ENCODE measurements at places on chromosomes 2 and 18.

DNA sequence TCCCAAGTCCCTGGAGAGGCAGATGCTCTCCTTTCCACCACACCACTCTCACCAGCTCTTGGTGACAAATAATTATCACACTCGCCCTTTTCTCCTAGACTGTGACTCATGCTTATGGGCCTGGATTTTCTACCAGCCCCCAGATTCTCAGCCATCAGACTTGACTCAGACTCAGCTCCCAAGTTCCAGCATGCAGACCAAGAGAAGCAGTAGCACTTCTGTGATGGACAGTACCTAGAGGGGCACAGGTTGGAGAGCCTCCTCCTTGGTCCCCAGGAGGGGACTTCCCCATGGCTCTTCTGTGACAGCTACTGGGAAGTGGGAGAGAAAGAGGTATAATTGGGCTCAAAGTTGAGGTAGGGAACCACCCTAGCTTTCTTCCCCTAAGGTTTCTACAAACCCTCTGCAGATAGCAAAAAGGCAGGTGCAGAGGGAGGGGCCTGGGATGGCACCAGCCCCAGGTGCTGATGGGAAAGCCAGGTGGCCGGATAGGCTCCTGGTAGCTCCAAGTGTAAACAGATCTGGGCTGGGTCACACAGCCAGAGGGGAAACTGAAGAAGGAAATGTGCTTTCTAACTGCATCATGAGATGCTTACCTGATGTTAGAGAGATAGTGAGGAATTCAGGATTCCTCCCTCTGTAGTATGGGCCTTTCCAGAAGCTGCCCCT is 4.1 kb downstream of the TCF23 start:
- peak; percentile 73 for DNase-seq

DNA sequence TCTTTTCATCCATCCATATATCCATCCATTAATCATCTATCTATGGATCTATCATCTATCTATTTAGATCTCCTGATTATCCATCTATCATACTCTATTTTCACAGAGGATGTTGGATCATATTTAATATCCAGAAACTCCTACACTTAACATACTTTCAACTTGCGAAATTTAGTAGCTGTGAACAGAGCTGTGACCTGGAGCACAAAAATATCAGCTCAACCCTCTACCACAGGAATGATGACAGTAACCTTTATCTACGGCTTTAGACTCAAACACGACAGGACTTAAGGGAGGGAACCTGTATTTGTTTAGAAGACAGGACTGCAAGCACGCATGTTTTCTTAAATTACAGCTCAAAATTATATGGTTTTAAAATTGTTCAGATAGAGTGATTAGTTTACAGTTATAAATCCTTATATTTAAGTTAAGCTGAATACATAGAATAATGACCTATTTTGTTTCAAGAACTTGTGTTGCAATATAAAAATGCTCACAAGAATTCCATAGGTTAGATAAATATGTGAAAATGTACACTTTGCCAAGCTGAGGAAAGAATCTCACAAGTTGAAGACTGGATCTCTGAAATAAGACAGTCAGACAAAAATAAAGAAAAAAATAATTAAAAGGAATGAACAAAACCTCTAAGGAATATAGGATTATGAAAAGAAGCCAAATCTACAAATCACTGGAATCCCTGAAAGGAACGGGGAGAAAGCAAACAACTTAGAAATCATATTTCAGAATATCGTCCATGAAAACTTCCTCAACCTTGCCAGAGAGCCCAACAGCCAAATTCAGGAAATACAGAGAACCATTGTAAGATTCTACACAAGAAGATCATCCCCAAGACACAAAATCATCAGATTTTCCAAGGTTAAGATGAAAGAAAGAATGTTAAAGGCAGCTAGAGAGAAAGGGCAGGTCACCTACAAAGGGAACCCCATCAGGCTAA is 142.0 kb downstream of the COL6A3 start:
- DNase-seq = no peak

DNA sequence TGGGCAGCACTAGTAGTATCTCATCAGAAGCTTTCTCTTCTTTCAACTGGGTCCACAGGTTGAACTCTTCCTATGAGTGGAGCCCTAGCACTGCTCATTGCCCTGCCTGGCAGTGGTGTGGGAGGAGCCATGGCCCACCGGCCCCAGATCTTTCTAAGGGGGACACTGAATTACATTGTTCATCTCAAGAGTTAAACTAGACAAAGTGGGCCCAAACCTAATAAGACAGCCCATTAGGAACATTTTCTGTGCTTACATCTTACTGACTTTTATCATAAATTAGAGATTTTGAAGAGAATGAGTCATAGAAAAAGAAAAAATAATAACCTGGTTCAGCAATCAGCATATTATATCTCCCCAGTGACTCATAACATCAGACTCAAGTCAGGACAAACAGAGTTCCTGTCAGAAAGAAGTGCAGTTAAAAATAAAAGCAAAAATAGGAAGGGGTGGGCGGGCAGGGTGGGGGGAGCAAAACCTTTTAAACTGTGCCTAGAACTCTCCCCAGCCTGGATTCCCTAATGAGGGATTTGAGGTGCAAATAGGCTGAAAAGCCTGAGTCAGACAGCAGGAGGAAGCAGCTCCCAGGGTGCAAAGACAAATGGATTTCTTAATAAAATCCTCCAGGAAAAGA is 161.6 kb upstream of the TRIB2 start:
- DNase-seq = no peak

GRCh38 chr2:109080757-109081156 is 48.2 kb upstream of the SH3RF3 start:
- no peak for DNase-seq

DNA sequence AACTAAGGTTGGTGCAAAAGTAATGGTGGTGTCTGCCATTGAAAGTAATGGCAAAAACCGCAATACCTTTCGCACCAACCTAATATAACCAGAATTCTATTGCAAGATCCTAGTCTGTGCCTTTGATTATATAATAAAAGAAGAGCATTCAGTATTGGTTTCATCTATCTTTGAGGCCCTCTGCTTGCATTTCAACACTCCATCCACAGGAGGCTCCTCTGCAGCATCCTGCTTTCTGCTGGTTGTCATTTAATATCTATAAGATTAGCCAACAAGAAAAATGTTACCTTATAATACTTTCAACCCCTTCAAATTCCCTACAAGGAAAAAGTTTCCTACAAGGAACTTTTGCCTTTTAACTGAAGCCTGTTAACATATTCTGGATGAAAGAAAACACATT is 139.2 kb downstream of the CDCA7 start:
- DNase-seq = no peak

DNA sequence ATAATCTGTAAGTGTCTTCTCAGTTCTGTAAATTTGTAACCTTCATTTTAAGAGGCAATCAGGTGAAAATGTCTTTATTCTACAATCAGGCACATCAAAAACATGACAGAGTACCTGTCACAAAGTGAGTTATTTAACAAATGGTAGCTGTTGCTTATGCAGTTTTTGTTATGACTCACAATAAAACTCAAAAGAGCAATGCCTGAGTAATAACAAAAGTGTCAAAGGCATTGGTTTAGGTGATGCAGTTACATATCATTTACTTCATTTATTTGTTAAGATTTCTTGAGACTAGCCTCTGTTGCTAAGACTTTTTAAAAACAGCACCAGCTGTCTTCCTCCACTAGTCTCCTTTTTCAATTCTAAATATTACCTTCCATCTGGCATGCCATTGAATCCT is 177.8 kb downstream of the KIAA1328 start:
- no peak for DNase-seq

DNA sequence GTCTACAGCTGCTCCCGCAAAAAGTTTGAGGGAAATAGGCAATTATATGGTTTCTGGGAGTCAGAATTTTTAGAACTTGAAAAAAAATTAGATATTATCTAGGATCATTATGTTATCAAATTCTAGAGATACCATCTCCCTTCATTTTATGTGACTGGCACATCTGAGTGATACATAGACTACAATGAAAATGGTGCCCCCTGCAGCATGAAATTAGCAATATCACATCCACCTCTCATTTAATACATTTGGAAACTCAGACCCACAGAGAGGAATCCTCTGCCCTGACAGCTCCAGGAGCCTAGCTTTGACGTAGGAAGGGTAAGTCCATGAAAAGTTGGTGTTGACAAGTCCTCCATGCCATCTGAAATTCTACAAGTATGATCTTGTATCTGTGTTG is 381.6 kb downstream of the SUCLG1 start:
- DNase-seq = peak; percentile 35

- no peak for DNase-seq
Measured at GRCh38 chr2:29119211-29119610, 4.0 kb downstream of the CLIP4 start.

GRCh38 chr2:178723786-178724346 is 83.4 kb downstream of the TTN start:
- no peak for DNase-seq

DNA sequence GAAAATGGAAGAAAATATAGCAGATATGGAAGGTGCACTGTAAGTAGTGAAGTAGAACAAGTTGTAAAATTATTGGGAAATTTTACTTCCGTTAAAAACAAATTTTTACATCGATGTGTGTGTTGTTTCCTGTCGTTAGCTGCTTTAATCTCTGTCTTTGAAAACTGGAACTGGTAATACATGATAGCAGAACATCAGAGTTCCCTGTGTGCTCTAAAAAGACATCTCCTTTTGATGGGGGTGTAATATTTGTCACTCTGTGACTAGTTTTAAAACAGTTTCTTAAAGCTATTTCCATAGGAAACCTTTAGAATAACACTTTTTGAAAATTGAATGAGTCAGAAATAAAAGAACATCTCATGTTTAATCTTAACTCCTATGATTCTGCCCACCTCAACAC is 43.5 kb downstream of the COX7A2L start:
- DNase-seq = no peak

GRCh38 chr2:138722316-138722715 is 57.9 kb downstream of the NXPH2 start:
- DNase-seq = no peak

DNA sequence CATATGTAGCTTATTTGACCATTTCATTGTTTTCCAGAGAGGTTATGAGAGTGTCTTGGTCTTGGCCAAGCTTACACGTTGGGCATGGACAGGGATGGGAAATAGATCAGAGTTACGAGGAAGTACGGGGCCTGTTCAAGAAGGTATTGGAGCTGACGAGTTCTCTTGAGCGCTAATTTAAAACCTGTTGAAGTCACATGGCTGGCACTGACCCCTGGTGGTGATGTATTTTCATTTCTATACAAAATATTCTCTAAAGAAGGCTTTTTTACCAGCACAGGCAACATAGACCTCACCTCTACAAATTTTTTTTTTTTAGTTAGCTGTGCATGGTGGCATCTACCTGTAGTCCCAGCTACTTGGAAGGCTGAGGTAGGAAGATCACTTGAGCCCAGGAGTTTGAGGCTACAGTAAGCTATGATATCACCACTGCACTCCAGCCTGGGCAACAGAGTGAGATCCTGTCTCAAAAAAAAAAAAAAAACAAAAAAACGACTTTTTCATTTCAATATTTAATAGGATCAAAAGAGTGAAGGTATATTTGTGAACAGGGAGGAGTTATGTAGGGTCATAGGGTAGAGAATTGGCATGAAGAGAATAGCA is 19.6 kb downstream of the UGP2 start:
- DNase-seq = peak; percentile 37

GRCh38 chr2:160210599-160211138 is 10.6 kb upstream of the ITGB6 start:
- DNase-seq = peak; percentile 42

- DNase-seq = peak; percentile 34
Measured at GRCh38 chr2:176174382-176174823, 14.1 kb upstream of the HOXD1 start.

DNA sequence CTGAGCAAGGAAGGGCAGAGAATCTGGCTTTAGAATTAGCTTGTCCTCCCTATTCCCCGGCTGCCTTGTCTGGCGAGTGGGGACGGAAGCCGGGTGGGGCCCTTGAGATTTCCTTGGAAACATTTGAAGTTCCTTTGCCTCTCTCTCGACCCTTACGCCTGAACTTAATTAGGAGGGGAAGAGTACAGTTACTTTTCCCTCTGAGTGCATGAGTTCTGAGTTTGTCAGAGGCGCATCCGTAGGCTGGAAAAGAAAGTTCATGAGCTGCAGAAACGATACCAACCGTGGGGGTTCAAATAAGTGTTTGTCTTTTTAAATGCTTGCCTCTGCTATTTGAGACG is 468 bp downstream of the PIKFYVE start:
- no peak for DNase-seq
